ENCODE measurements at places on chromosomes 5 and 9.

DNA sequence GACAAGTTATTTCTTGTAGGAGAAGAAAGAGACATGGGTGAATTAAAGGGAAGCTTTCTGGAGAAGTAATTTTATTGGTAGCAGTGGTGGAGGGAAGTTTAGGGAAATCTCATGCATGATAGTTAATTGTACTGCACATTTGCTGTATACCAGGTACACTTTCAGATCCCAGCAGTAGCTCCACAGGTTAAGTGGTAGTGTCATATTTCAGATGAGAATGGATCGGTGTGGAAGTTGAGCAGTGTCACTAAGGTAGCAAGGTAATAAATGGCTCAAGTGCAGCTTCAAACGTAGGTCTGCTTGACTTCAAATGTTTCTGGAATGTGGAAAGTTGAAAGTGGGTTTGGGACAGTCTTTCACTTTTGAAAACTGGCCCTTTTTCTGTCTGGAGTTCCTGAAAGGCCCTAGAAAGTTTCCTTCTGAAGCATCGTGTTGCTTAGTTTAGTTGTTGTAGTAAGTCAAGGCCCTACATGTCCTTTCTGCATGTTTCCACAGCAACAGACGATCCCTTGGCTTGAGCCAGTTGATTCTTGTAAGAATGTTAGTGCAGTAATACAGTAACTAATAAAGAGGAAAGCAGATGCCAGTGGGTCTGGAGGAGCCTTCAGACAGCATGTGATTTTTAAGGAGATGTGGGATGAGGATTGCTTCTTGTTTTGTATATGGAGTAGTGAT lies 3.7 kb downstream of the CLTA start:
- DNase-seq: no peak

- DNase-seq: no peak
Observed at GRCh38 chr5:31225118-31225517, 31.6 kb downstream of the CDH6 start.

GRCh38 chr9:126326228-126327005 lies at the start of gene MVB12B:
TSS of gene MVB12B (plus strand) at chr9:126326829. CDS start at chr9:126326930, 101 bp downstream.
- DNase-seq: no peak

DNA sequence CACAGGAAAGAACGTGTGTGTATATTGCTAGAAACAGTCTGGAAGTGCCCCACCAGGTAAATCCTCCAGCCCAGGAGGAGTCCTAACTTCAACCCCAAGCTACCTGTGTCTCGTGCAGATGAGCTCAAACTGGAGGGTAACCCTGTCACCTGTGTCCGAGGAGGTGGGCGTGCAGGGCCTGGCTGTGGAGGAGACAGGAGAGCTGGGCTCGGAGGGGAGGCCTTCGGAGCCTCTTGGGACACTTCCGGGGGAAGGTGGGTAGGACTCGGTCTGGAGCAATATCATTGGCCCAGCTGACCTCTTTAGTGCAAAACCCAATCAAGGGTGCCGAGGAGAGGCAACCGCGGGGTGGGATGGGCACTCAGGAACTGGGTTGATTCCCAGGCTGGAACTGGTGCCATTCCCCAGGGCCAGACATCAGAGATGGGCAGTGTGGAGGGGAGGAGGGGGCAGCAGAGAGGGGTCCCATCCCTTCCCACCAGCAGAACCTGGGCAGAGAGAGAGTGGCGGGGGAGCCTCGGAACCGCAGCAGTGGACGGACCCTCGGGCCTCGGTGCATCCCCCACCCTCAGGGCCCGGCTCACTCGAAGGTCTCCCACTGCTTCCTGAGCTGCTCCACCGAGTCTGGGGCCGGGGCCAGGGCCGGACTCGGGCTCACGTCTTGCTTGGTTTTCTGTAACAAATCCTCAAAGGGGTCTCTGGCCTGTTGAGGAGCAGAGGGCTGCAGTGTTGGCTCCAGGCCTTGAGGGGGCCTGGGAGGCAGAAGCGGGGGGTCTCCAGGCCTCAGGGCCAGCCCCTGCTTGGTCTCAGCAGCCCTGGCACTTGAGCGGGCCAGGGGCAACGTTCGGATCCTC lies 25.1 kb downstream of the CRB2 start:
- DNase-seq: no peak

All from stimulated activated CD8-positive, alpha-beta memory T cell treated with anti-CD3 and anti-CD28 coated beads, Interleukin-4, amount 100 ng/mL, for 1 hour (primary cell).